T-helper 2 cell (primary cell): ENCODE measurements at places on chromosomes 12 and 14.

DNA sequence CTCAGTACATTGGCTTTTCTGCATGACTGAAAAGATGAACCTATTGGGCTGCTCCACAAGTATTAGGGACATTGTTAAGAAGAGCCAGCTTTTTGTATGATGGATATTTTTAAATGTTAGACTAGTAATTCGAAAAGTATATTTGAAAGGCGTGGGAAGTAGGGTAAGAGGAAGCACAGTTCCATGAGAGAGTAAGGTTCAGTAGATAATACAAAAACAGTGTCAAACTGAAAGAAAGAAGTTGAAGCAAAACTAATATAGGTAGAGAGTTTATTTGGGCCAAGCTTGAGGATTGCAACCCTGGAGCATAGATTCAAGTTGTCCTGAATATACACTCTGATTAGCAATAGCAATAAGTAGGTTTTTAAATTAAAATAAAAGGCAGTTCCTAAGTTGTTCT, 193.9 kb downstream of the RASSF9 start:
- DNase-seq: no peak

DNA sequence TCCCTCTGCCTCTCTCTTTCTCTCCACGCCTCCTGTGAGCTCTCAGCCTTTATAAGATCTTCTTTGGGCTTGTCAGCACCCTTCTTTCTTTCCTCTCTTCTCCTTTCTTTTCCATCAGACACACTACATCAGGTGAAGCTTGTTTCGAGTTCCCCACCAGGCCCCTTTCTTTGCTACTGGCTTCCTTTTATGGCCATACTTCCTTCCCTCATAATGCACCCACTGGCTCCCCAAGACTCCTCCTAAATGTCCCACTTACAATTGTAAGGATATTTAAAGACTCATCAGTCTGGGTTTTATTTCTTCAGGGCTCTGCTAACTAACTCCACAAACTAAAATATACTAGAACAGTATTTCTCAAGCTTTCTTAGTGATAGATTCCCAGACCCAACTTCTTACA, 3.5 kb upstream of the RNU6-8 start:
- DNase-seq: no peak

DNA sequence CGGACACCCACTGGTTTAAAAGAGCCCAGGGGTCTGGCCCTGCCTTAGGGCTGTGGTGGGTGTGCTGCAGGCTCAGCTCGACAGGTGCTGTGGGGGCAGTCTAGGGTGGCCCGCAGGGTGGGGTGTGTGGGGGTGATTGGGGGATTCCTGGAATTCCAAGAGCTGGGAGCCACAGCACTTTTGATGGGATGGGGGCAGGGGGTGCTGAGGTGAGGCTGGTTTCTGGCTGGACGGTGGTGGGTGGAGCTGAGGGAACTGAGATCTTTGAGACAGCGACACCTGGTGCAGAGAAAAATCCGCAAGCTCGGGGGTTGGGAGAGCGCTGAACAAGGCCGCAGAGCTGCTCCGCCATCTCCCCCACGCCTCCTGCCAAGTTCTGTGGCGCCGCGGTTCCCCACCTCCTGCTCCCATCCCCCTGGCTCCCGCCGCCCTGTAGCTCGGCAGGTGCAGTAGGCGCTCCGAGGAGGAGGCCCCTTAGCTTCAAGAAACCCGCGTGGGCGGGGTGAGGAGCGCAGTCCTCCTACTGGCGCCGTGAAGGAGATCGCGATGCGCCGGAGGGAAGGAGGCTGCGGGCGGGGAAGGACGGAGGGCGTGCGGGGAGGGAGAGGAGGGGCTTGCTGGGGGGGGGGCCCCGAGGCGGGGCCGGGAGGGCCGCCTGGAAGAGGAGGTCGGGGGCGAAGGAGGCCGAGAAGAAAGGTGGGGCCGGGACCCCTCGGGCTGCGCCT, 1.3 kb upstream of the TEDC1 start:
- DNase-seq: peak; percentile 89

DNA sequence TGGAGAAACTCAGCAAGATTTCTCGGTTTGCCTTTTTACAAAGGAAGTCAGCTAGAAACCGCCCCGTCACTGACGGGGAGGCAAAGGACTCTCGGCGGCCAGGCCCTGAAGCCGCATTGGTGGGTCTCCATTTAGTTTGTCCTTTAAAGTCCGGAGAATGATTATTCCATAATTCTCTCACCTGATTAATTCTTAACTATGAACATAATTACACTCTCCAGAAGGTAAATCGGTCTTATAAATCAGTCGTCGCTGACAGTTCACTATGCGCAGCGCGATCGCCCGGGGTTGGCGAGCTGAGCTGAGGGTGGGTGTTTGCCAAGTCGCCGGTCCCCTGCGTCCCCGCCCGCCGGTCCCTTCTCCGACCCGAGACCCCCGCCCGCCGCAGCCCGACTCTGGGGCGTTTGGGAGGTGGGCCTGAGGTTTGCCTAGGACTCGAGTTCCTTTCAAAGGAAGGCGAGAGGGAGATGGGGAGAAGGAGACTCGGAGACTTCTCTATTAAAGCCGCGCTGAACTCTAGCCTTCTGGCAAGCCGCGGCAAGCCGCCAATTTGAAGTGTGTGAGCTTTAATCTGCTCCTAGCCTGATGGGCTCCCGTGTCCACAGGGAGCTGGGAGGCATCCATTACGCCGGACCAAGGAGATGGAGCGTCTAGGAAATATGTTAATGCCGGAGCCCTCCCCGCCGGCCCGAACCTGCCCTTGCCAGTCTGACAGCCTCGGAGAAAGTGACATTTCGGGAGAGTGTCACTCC, 392.9 kb downstream of the NOVA1 start:
- no peak for DNase-seq

- no peak for DNase-seq
Observed at GRCh38 chr14:99468836-99469592, 11.6 kb downstream of the SETD3 start.

DNA sequence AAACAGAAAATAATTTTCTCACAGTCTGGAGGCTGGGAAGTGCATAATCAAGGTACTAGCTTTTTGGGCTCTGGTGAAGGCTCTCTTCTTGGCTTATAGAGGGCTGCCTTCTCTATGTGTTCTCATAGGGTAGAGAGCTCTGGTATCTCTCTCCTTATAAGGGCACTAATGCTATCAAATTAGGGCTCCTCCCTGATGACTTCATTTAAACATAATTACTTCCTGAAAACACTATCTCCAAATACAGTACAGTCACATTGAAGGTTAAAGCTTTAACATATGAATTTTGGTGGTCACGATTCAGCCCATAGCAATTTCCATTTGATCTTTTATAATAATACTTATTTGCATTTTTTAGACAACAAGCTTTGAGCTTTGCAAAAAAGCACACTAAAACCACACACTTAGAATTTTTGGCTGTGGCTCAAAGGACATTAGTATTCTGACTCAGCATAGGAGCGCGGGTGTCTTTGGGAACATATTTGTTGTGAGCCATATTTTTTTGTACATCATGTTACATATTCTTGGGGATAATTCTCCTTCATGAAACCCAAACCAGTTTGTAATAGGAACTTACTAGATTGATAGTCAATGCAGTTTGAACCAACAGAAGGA, 808.1 kb upstream of the FBXO33 start:
- no peak for DNase-seq

DNA sequence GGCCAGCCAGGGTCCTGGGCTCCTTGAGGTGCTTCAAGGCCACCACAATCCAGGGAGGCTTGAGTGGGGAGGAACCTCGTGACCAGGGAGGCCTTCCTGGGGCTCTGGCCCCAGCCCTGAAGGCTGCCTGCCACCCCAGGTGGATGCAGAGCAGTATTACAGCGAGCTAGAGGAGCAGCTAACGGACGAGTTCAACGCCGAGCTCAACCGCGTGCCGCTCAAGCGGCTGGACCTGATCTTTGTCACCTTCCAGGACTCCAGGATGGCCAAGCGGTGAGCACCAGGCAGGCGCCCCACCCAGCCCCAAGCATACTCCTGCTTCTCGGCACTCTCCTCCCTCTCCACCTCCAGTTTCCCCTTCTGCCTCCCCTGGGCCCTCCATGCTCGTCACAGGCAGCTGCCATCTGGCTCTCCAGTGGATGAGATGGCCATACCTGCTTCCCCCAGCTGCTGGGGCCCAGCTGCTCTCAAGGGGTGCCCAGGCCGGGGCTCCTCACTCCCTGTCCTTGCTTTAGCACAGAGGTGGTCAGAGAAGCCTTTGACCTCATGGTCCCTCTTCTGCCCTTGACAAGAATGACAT, 30.6 kb downstream of the NGB start:
- DNase-seq: no peak

GRCh38 chr12:69985656-69986055, 160.6 kb downstream of the MYRFL start:
- no peak for DNase-seq

DNA sequence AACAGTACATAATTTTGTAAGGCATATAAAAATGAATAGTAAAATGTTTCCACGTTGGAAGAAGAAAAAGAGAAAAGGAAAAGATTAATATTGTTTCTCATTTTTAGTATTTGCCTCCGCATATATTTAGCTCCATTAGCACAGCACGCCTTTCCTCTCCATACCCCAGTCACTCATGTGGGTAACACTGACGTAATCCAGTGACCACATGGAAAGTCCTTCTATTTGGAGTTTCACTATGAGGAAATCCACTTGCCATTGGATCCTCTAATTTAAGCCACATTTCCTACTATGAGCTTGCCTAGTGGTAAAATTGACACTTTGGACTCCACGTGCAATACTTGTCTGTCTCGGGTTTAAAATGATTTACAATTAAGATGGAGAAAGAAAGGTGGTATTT, 5.7 kb upstream of the SLCO1A2 start:
- DNase-seq: no peak

DNA sequence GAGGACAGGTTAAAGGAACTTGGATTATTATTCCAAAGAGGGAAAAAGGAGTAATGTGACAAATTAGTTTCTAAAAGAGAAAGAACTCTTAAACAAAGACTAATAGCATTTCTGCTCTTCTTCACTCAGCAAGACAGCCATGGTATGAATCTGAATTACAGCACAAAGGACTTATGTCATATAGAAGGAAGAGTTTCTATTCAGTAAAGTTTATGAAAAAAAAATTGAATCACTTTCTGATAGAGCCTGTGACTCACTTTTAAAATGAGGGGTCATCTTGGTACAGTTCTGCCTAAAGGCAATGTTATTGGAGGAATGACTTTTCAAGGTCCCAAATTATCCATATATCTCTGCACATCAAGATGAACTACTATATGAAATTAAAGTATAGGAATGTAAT, 101.7 kb downstream of the DUSP6 start:
- DNase-seq: no peak

- DNase-seq: no peak
Observed at GRCh38 chr14:103775506-103775905, 59.9 kb downstream of the ZFYVE21 start.

- no peak for DNase-seq
Observed at GRCh38 chr12:108341356-108341755, 2.2 kb upstream of the CMKLR1 start.

- no peak for DNase-seq
Observed at GRCh38 chr14:24535737-24536136, 27.7 kb upstream of the CMA1 start.

DNA sequence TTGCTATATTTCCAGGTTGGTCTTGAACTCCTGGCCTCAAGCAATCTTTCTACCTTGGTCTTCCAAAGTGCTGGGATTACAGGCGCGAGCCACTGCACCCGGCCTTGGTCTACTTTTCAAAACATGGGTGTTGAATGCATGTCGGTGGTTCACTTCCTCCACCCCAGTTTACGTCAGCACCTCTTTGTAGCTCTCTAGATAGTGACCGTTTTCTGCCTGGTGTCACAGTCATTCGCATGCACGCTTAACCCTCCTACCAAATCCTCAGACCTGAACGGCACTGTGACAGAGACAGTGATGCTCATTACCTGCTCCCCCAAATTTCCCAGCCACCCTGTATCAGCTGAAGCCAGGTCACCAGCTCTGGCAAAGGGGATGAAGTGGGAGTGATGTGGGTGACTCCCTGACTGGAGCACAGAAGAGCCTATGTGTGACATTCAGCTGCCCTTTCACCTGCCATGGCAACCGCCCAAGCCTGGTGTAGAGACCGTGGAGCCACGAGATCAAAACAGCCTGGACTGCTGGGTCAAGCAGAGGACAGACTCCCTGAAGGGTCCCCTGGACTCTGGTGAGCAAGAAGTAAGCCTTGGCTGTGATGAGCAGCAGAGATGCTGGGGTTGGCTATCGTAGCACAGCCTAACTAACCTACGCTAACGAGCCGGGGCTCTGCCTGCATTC, 66.2 kb upstream of the GPR68 start:
- DNase-seq: no peak

GRCh38 chr12:3935078-3935477, 61.9 kb upstream of the PARP11 start:
- peak; percentile 86 for DNase-seq

GRCh38 chr12:44317651-44318126, 481.8 kb downstream of the TMEM117 start:
- no peak for DNase-seq

- DNase-seq: no peak
Observed at GRCh38 chr14:90179809-90180779, 76.3 kb upstream of the PSMC1 start.

- no peak for DNase-seq
Observed at GRCh38 chr12:48813465-48814261, 4.6 kb upstream of the CACNB3 start.

- no peak for DNase-seq
Observed at GRCh38 chr12:58916921-58917511, 3.3 kb downstream of the LRIG3 start.

GRCh38 chr14:96238676-96239265, 17.2 kb upstream of the BDKRB1 start:
- no peak for DNase-seq

GRCh38 chr12:53809005-53809404, 57.2 kb upstream of the CISTR start:
- no peak for DNase-seq

DNA sequence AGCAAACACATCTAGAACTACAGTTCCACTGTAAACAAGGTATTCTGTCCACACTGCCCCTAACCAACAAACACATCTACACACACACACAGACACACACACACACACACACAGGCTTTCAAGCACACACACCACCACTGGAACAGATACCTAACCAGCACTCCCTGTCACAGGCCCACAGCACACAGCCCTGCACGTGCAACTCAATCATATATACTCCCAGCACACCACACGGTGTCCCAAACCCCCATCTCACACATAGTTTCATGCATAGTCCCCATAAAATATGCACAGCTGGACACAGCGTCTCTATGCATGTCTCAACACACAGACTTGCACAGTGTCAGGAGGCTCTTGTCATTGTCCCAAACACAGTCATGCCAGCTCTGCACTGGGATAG, 27.6 kb downstream of the KRT8 start:
- no peak for DNase-seq

- no peak for DNase-seq
Observed at GRCh38 chr12:109897029-109897428, 3.0 kb upstream of the TCHP start.

- DNase-seq: no peak
Observed at GRCh38 chr12:100399095-100399494, 42.2 kb downstream of the SLC17A8 start.

- no peak for DNase-seq
Observed at GRCh38 chr14:65015391-65015790, 28.7 kb downstream of the FNTB start.

- DNase-seq: no peak
Observed at GRCh38 chr14:100384819-100385813, 62.0 kb downstream of the SLC25A47 start.
